ENCODE measurements at places on chromosomes 2 and 18.

GRCh38 chr2:222301796-222302118 is 3.0 kb upstream of the PAX3 start:
- no peak for DNase-seq

GRCh38 chr2:72913486-72914205 is 3.7 kb upstream of the EMX1 start:
- no peak for DNase-seq

GRCh38 chr2:237280229-237280628 is 133.7 kb downstream of the COL6A3 start:
- no peak for DNase-seq

DNA sequence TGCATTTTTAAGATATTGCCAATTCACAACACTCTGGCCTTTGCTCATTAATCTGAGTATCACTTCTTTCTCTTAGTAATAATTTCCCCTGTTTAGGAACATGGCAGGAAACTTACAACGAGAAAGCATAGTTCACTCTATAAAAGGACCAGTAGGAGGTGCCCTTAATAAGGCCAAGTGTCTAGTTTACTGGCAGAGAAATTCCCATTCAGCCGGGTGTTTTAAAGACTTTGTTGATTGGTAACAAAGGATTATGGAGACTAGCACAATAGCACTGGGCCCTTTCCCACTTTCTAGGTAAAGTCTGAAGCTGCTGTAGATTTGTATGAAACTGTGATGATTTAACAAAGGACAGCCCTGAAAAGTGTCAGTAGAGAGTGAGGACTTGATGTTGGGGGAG is 3.1 kb downstream of the DCC start:
- DNase-seq = peak; percentile 76

DNA sequence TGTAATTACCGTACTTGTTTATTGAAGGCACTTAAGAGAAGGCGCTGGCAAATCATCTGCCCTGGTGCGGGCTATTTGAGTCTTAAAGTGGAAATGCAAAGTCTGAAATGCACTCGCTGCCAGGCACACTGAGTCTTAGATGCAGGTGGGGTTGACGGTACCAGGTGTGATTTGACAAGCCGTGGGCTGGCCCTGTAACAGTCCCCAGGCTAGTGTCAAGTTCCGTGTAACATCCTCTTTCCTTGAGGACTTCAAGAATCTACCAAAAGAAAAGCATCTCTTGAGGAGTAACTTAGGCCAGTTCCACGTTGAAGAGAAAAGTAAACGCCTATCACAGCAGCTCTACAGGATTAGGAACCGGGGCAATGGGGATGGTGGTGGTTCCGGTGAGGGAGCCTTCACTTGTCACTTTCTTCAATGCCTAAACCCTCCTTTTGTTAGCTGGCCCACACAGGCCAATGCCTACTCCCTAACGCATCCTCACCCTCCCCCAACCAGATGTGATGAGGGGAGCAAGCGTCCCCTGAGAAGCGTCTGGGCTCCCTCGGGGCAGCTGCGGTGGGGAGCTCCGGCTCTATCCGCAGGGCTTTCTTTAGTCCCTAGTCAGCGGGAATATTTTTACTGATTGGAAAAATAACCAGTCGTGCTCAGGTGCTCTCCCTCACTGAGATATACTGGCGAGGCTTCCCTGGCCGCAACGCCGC is 1.5 kb upstream of the UGP2 start:
- no peak for DNase-seq

DNA sequence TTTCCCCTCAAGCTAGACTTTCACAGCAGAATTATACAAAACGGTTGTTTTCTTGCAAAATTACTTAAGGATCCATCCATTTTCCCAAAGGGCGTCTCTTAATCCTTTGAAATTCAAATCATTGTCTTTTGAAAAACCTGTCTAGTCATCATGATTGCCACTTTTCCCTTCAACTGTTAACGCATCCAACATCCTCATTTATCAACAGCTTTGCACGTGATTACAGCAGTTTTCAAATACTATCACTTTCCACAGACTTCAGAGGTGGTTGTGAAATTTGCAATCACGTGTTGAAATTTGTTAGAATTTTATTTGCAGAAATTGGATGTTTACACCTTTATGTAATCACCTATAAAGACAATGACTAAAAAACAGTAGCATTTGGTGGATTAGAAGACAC is 304.4 kb upstream of the SLC39A10 start:
- DNase-seq = no peak

DNA sequence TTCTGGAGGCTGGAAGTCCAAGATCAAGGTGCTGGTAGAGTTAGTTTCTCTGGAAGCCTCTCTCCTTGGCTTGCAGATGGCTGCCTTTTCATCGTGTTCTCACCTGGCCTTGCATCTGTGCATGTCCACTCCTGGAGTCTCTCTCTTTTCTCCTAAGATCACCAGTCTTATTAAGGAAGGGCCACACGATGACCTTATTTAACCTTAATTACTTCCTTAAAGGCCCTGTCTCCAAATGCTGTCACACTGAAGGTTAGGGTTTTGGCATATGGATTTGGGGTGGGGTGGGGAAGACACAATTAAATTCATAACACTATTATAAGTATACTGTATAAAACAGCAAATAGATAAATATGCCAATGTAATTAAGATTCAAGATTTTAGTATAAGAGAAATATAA is 402.4 kb upstream of the HS6ST1 start:
- DNase-seq = no peak

GRCh38 chr2:197838036-197838435 is 33.6 kb downstream of the PLCL1 start:
- DNase-seq = no peak

DNA sequence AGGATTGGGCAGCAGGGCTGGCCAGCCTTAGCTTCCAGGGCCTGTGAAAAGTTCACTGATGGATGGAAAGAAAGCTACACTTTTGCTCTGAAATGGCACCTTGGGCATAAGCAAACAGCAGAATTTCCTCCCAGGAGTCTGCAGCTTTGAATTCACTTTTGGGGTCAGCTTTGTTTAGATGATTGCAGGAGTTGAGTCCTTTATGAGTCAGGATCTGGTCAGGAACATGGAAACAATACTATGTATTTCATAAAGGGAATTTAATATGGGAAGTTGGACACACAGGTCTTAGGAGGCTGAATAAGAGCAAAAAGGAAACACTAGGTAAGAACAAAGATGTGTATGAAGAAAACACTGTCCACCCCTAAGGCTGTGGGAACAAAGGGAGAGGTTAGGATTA is 345.3 kb downstream of the TSN start:
- no peak for DNase-seq

DNA sequence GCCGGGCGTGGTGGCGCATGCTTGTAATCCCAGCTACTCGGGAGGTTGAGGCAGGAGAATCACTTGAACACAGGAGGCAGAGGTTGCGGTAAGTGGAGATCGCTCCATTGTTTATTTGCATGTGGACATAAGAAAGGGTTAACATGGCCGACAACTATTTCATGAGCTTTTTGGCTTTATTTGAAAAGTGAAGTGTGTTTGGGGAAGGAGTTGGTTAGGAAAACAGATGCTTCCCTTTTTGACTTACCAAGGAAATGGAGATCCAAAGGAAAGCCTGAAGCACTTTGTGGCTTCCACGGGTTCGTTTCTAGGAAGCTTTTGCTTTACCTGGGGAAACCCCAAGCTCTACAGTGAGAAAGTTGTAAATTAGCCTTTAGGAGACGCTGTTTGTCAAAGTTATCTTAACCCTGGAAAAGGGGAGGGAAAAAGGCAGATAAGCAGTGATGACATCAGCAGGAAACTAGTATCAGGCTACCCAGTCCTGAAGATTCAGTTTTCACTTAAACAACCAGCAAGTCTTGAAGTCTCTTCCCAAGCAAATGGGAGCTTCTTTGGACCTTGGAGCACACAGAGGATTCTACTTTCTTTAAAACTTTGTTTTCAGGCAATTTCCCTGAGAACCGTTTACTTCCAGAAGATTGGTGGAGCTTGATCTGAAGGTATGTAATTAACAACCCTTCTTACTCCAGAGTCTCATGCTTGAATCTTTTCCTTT is at the start of gene CASP10:
Gene CASP10 (plus strand): TSS at position 492 of the 715 bp plus-strand sequence. CDS start 2,637 bp downstream, outside the sequence.
- DNase-seq = no peak

GRCh38 chr2:85595301-85596025 is at the start of gene RNF181:
Gene RNF181, plus strand, starts transcription at chr2:85595745. Its CDS starts 19 bp downstream, at chr2:85595764.
- peak; percentile 100 for DNase-seq

- DNase-seq = no peak
Measured at GRCh38 chr2:8333177-8333831, 348.6 kb upstream of the ID2 start.

DNA sequence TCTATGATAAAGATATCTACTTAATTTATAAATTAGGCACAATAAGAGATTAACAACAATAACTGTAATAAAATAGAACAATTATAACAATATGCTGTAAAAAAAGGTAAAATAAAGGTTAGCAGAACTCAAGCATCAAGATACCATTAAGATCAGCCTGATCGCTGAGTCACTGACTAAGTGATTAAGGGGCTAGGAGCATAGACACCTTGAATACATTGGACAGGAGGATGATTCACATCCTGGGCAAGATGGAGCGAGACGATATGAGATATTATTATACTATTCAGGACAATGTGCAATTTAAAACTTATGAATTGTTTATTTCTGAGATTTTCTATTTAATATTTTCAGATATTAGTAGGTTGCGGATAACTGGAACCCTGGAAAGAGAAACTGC is 1277.8 kb upstream of the ZEB2 start:
- no peak for DNase-seq

- peak; percentile 51 for DNase-seq
Measured at GRCh38 chr2:8684878-8685696, 3.2 kb downstream of the ID2 start.

DNA sequence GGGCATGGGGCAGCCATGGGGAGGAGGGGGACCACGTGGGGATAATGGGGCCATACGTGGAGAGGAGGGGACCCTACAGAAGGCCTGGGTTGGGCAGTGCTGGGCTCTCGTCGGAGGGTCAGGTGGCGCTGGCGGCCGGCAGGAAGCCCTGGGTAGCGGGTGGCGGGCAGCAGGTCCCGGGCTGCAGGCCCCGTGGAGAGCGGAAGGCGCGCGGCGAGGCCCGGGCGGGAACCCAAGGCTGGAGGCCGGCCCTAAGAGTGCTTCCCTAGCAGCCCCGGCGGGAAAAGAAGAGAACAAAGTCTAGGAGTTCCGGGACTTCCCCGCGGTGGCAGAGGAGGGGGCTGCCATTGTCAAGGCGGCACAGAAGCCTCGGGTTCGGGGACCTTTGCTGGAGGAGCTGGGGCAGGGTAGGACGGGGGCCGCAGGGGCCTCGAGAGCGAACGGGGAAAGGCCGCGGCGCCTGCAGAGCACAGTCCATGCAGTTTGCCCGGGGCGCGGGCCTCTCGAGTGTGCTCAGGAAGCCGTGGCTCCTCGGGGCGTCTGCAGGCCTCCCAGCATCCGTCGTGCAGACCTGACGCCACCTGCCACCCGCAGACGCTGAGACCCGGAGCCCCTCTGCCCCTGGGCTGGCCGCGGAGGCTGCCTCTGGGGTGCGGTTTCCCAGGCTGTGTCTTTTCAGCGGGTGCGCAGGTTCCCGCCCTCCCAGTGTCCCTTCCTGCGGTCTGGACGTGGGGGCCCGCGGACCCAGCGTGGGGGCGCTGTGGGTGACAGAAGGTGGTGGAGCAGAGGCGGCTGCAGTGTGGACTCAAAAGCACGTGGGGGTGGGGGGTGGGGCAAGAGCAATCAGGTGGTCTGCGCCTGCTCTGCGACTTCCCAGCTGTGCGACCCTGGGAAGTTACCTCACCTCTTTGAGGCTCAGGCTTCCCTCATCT is 19.4 kb upstream of the NCL start:
- DNase-seq = no peak

GRCh38 chr18:25334588-25334987 is 17.4 kb downstream of the ZNF521 start:
- no peak for DNase-seq

DNA sequence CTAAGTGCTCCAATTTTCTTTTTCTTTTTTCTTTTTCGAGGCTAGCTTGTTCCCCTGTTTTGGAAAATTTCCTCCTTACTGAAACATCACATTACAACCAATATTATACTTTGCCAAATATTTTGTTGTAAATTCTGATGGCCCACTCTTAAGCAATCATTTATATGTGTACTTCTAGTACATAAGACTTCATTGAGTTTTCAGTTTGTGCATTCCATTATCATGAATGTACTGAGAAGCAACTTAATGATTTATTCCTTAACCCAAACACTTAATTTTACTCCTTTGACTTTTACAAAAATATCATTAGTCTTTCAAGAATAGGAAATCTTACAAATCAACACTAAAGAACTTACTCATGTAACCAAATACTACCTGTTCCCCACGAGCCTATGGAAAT is 242.4 kb downstream of the ARHGAP15 start:
- no peak for DNase-seq

DNA sequence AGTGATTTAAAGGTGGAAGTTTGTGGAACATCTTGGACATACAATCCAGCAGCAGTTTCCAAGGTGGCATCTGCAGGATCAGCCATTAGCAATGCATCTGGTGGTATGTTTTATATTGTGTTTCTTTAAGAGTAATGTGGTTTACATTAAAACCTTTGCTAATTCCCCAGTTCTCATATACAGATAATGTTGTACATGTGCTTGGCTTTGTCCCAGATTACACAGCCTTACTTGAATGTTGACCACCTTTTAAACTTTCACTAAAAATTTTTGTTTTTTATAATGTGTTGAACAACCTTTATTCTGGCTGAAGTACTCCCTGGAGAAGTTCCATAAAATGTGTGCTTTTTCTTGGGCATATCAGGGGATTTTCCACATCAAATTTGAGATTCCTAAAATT is 57.5 kb downstream of the MIB1 start:
- no peak for DNase-seq

- DNase-seq = no peak
Measured at GRCh38 chr2:129806317-129806716, 173.1 kb upstream of the RAB6C start.

DNA sequence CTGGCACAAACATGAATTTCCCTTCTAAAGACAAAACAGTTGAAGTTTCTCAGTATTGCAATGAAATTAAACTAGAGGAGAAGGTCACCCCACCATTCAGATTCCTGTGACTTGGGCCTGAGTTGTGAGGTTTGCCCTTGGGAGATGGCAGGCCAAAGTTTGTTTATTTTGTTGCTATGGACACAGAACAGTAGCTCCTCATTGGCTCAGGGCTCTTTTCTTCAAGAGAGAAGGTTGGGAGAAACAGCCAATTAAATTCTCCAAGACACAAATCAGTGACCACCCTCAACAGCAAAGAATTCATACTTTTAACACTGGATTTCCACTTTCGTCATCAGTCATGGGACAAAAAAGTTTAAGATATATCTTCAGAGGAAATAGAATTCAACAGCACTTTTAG is at the start of gene FLACC1:
Gene FLACC1 (minus strand): TSS at position 125 of the 400 bp plus-strand sequence. CDS start 5,941 bp downstream, outside the sequence.
- DNase-seq = peak; percentile 19

GRCh38 chr2:19127616-19128015 is 230.8 kb downstream of the OSR1 start:
- no peak for DNase-seq

- no peak for DNase-seq
Measured at GRCh38 chr18:31876707-31877106, 66.2 kb downstream of the TRAPPC8 start.

DNA sequence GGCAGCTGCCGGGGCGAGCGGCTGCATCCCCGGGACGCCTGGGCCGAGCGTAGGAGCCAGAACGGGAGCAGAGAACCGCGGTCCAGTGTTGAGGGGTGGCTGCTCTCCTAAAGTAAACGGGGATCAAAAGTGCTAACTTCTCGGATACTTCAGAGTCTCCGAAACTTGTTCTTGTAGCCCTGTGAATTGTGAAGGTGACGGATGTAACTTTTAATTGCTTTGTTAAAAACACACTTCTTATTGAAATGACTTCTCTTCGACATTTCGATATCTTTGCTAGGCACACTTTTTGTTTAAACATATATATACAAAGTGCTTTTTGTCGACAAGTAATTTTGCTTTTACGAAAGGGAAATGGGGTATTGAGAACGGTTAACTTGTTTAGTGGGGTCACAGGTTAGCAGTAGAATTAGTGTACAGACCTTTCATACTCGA is 540 bp downstream of the ATP9B start:
- peak; percentile 20 for DNase-seq
